NB4 (cell line): ENCODE measurements at places on chromosomes 5 and 9.

DNA sequence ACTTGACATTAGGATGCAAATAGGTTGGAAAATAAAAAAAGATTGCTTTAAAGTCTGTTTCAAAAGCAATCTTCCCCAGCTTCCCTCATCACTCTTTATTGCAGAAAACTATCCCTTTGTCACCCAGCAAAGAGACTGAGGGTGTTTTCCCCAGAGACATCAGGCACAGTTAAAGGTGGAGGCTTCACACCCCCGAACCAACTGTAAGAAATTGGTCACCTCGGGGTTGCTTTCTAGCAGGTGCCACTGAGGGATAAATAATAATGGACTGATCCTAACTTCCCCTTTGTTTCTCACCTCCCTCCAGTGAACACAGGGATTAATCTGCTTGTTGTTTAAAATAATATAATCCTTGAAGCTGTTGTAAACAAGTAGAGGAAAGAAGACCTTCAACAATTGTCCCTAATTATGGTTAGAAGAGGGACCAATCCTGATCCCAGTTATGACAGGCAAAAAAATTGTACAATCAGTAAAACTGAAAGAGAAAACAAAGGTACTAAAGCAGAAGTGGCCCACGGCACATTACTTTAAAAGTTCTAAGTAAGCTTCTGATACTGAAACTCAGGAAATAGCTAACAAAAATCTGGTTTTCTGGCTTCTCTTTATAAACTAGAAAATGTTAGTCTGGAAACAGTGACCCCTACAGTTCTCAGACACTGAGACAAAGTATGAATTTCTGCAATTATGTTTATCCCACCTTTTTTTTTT lies 6.6 kb upstream of the PCSK1 start:
- DNase-seq, result no peak

GRCh38 chr9:79970146-79970425 lies 398.3 kb downstream of the TLE4 start:
- DNase-seq, result no peak

- DNase-seq, result peak; percentile 83
Observed at GRCh38 chr5:151164687-151165392, 7.3 kb upstream of the ANXA6 start.

DNA sequence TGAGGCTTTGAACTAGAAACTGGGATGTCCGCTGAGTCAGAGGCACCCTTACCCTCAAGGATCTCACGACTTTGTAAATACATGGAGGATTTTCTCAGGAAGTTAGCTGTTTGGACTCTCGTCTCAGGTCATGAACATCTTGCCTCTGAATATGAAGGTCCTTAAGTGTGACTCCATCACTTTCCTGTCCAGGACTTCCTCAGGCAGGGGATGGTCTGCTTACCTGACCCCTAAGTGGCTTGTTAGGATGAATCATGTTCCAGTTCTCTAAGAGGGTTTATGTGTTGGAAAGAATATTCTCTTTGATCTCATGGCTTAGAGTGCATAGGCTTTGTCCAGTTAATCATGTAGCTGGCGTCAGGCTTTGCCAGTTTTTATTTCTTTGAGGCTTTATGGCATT lies 511.7 kb upstream of the KLF4 start:
- DNase-seq, result no peak

- DNase-seq, result peak; percentile 90
Observed at GRCh38 chr9:34171753-34172535, 6.9 kb upstream of the UBAP1 start.

DNA sequence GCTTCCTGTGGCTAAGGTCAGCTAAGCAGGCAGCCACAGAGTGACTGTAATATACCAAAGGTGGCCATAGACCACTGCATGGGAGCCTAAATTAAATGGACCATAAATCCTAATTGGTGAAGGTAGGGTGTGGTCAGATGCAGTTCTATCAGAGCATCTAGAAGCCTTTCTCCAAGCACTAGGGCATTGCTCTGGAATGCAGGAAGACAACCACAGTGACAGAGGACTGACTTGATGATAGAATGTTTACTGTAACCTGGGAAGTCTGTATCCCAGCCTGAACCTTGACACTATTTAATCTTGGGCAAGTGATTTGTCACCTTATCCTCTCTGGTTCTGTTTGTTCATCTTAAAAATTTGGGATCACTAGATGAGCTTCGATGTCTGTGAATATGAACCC lies 2.3 kb downstream of the FBXO38 start:
- no peak for DNase-seq

DNA sequence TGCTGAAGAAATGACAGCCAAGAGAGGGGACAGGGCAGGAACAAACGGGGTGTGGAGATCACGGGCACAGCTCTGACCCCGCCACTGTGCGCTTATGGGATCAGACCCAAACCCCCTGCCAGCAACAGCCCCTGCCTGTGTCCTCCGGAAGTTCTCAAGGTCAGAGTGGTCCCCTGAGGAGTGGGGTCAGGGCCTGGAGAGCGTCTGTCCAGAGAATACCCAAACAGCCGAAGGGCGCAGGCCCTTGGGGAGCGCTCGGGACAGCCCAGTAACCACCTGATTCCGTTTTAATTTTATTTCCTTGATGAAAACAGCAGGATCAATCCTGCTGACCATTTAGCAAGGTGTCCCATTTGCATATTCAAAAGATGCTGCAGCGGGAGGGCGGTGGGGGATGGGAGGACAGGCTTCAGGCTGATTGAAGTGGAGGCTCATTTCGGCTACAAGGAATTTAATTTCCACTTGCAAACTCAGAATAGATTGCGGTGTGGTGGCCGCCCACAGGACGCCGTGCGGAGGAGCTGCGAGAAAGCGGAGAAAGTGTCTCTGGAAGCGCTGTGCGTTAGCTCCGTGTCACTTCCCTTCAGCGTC lies 32.6 kb upstream of the TMEM250 start:
- DNase-seq, result no peak
